ENCODE measurements at places on chromosomes 13 and 19.

- no peak for DNase-seq
Measured at GRCh38 chr19:42376177-42376555, 13.9 kb downstream of the CNFN start.

- no peak for DNase-seq
Measured at GRCh38 chr13:43141685-43142084, 118.3 kb downstream of the DNAJC15 start.

DNA sequence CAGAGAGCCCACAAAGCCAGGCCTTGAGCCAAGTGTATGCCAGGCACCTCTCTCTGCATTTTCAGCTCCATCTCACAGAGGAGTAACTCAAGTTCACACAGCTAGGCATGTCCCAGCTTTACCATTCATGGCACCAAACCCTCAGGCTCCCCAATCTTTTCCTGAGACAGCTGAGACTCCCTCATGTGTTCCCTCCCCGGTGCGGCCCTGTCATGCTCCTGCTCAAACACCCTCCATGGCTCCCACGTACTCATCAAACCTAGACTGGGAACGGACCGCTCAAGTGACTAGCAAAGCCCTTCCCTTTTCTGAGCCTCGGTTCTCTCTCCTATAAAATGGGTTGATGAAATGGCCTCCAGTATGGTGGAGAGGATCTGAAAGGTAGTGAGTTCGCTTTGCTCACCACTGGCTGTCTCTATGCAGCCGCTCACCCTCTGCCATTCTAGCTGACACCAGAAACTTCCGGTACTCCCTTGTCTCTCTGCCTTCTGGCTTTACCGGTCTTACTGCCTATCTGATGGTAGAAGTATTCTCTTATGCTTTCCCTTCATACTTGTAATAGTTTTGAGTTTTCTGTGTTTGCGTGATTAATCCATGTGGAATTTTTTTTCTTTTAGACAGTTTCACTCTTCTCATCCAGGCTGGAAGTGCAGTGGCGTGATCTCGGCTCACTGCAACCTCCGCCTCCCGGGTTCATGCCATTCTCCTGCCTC is 7.8 kb upstream of the SLC44A2 start:
- peak; percentile 69 for DNase-seq

DNA sequence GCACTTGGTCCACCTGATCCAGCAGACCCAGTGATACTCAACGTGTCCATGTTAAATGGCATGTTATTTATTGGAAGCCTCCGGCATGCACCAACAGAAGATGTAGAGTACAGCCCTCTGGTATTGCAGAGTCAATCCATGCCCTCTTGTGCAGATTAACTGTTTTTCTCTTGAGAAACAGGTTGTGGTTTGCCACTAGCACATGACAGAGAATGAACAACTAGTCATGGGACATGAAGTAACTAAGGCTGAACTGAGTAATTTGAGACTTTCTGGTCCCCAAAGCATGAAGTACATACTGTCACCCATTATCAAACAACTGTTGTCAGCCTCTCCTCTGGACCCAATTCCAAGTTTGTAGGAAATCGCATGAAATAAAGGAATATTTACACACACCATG is 3.2 kb downstream of the ZNF562 start:
- DNase-seq = no peak

DNA sequence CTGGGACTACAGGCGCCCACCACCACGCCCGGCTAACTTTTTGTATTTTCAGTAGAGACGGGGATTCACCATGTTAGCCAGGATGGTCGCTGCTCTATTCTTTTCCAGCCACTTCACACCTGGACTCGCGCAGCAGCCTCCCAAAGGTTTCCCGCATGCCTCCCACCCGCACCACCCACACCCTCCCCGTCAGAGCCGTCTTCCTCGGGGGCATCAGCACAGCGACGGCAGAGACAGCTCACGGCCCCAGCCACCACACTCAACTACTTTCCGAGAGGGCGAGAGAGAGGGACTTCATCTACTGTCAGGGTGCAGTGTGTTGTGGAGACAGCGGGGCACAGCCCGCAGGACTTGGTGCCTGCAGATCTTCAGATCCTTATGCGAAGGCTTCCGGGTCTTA is 5.6 kb downstream of the ZNF787 start:
- no peak for DNase-seq

- DNase-seq = no peak
Measured at GRCh38 chr13:40164133-40164532, 502.3 kb downstream of the FOXO1 start.

Data from AG09309 (cell line).